ENCODE measurements at places on chromosomes 16 and 17. TPM values are rescaled to one million over a fixed set of nuclear protein-coding genes. Genes with fewer than 3 reads are reported as not detected.

Gene PYDC1
- not detected for total RNA-seq

DNA sequence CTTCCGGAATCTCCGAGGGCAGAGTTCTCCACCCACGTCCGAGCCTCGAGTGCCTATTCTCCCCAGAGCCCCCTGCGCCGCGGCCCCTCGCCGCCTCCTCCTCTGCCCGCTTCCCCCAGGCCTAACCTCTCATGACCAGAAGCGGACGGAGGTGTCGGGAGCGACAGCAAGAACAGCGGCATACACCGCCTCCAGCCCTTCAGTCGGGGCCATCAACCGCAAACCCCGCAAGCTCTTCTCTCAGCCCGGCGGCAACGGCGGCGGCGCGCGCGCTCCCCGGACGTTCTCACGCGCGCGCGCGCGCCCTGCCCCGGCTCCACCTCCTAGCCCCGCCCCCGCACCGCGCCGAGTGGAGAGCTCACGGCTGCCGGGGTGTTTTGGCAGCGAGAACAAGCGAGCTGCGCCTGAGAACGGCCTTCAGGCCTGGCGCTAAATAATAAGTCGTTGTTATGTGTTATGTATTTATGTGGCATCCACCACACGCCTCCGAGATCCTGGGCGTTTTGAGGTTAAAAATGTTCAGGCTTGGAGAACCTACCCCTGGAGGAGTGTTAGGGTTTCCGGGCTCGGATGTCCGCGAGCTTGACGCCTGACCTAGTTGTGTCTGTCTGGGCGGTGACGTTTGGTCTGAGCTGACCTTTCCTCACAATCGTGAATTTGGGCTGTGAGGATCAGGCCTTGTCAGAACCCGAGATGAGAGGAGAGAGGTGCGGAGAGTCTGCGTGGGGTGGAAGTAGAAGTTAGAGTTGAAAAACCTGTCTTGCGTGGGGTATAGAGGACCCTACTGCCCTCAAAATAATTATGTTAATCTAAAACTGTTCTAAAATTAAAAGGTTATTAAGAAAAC, at the start of gene RNFT1:
TSS of gene RNFT1 (minus strand) at position 259 of the 847 bp plus-strand sequence. CDS start at position 182, 77 bp downstream.
- peak within 1 kb of the TSS; percentile 95 for H3K4me3 ChIP-seq
- H3K36me3 ChIP-seq = peaks cover 4% of the 10 kb centered on the region
- no peaks in the 10 kb centered on the region for H3K27me3 ChIP-seq
- peak within 1 kb of the TSS; percentile 96 for H3K27ac ChIP-seq
- DNase-seq = peak; percentile 88

Gene LCAT
- 2.9 TPM for total RNA-seq

Gene SLC16A13
- total RNA-seq = 0.49 TPM

DNA sequence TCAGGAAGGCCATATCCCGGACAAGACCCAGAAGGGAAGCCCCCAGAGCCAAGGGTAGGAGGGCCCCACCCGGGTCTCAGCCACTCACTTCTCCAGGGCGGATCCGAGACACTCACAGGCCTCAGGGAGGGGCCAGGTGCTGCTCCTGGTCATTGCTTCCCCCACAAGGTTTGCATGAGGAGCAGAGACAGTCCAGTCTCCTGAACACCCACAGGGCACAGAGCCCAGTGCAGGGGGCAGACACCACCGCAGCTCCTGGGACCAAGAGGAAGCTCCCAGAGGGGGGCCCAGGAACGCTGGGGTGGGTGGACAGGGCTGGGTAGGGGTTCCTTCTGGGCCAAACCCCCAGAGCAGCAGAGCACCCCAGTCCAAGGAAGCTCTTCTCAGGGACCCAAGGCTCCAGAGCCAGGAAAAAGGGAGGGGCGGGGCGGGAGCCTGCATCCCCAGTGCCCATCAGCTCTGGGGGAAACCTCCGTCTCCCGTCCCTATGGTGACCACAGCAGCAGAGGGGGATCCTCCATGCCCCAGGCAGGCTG, 709 bp upstream of the MRPL28 start:
- peak overlapping the region; percentile 57 for H3K4me3 ChIP-seq
- no peaks in the 10 kb centered on the region for H3K36me3 ChIP-seq

- no peaks in the 10 kb centered on the region for H3K27me3 ChIP-seq
- no peak overlapping the region for H3K4me3 ChIP-seq
- no peak for DNase-seq
- H3K27ac ChIP-seq = peak overlapping the region; percentile 13
Measured at GRCh38 chr17:75160211-75160610, 5.9 kb upstream of the JPT1 start.

- H3K27ac ChIP-seq = peak overlapping the region; percentile 99
- no peak for DNase-seq
- no peaks in the 10 kb centered on the region for H3K36me3 ChIP-seq
Measured at GRCh38 chr16:85146922-85147651, 34.8 kb upstream of the CIBAR2 start.

GRCh38 chr17:50465171-50465570, 3.5 kb downstream of the CHAD start:
- no peaks in the 10 kb centered on the region for H3K27me3 ChIP-seq
- no peak for DNase-seq
- no peak overlapping the region for H3K27ac ChIP-seq
- H3K4me3 ChIP-seq = no peak overlapping the region
- H3K4me1 ChIP-seq = peaks cover 22% of the 10 kb centered on the region

DNA sequence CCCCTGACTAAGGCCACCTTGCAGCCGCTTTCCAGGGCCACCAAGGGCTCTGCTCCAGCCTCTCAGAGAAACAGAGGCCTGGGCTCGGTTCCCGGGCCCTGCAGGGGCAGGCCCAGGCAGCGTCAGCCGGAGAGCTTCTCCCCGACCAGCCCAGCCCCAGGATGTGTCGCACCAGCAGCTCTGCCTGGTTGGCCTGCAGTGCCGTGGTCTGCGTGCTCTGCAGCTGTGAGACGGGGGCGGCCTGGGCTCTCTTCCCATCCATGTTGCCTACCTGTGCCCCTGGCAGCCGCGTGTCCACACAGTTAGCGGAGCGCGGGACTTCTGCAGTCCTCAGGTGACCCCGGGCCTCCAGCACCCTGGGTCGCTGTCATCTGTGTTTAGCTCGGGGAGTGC, 4.8 kb downstream of the IGFALS start:
- no peak overlapping the region for H3K4me3 ChIP-seq
- H3K27ac ChIP-seq = no peak overlapping the region
- no peaks in the 10 kb centered on the region for H3K27me3 ChIP-seq
- H3K36me3 ChIP-seq = peaks cover 41% of the 10 kb centered on the region

GRCh38 chr17:56184650-56185049, 31.4 kb downstream of the ANKFN1 start:
- no peaks in the 10 kb centered on the region for H3K36me3 ChIP-seq
- no peak overlapping the region for H3K27ac ChIP-seq
- H3K4me1 ChIP-seq = no peaks in the 10 kb centered on the region
- no peaks in the 10 kb centered on the region for H3K27me3 ChIP-seq
- H3K4me3 ChIP-seq = no peak overlapping the region
- DNase-seq = no peak

DNA sequence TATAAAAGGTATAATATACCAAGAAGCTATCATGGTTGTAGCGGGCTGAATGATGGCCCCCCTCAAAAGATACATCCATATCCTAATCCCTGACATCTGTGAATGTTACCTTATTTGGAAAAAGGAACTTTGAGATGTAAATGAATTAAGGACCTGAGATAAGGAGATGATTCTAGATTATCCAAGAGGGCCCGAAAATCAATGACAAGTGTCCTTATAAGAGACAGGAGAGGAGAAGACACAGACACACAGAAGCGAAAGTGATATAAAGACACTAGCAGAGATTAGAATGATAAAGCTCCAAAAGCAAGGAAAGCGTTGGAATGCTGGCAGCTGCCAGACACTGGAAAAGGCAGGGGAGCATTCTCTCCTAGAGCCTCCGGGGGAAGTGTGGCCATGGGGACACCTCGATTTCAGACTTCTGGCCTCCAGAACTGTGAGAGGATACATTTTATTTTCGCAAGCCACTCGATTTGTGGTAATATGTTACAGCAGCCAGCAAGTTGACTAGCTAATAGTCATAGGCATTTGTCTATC, 12.5 kb upstream of the GP1BA start:
- H3K27me3 ChIP-seq = no peaks in the 10 kb centered on the region
- H3K4me1 ChIP-seq = no peaks in the 10 kb centered on the region
- DNase-seq = no peak
- no peaks in the 10 kb centered on the region for H3K36me3 ChIP-seq
- no peak overlapping the region for H3K27ac ChIP-seq
- H3K4me3 ChIP-seq = no peak overlapping the region

Gene MYH2
- 77.8 TPM for total RNA-seq

Gene CIBAR2
- not detected for total RNA-seq

- no peak overlapping the region for H3K4me3 ChIP-seq
- H3K27ac ChIP-seq = peak overlapping the region; percentile 86
- H3K27me3 ChIP-seq = no peaks in the 10 kb centered on the region
- DNase-seq = peak; percentile 78
- H3K4me1 ChIP-seq = peaks cover 48% of the 10 kb centered on the region
Measured at GRCh38 chr17:76246080-76247066, 6.1 kb upstream of the RNF157 start.

GRCh38 chr16:78800523-78800922, 701.1 kb downstream of the WWOX start:
- no peaks in the 10 kb centered on the region for H3K27me3 ChIP-seq
- no peak overlapping the region for H3K4me3 ChIP-seq
- H3K4me1 ChIP-seq = no peaks in the 10 kb centered on the region
- no peak for DNase-seq
- H3K36me3 ChIP-seq = no peaks in the 10 kb centered on the region
- no peak overlapping the region for H3K27ac ChIP-seq

All from gastrocnemius medialis (tissue), 4 donors.